Activated CD4-positive, alpha-beta memory T cell treated with anti-CD3 and anti-CD28 coated beads, Interleukin-2, amount 10 ng/mL, durations not matched to agents 7 days and 5 days (primary cell): ENCODE measurements at places on chromosomes 16 and 17.

DNA sequence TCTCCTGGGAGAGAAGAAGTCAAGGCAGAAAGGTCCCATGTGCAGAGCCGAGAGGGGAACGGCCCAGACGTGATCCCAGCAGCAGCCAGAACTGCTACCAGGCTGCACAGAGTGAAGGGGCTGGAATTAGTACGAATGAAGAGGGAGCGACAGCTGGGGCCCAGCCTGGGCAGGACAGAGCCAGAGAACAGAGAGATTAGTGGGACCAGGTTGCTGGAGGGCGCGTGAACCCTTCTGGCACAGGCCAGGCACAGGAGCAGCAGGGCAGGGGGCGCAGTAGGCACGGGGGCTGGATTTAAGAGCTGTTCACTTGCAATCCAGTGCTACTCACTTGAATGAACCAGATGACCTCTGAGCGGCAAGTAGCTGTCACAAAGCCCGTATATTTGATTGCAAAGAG lies 66.9 kb downstream of the PLXDC1 start:
- no peak for DNase-seq

- no peak for DNase-seq
Measured at GRCh38 chr17:50185631-50186471, 15.6 kb downstream of the COL1A1 start.

DNA sequence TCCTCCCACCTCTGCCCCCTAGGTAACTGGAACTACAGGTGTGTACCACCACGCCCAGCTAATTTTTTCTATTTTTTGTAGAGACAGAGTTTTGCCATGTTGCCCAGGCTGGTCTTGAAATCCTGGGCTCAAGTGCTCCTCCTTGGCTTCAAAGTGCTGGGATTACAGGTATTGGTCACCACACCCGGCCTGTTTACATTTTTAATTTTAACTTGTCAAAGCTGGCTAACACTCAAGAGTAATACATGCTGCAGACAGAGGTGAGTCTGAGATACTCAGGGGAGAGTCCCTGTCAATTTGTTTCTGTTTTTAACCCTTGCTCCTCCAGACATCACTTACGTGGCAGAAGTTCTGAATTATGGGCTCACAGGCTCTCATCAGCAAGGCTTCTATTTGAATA lies 50.7 kb upstream of the CLEC18B start:
- DNase-seq, result no peak

DNA sequence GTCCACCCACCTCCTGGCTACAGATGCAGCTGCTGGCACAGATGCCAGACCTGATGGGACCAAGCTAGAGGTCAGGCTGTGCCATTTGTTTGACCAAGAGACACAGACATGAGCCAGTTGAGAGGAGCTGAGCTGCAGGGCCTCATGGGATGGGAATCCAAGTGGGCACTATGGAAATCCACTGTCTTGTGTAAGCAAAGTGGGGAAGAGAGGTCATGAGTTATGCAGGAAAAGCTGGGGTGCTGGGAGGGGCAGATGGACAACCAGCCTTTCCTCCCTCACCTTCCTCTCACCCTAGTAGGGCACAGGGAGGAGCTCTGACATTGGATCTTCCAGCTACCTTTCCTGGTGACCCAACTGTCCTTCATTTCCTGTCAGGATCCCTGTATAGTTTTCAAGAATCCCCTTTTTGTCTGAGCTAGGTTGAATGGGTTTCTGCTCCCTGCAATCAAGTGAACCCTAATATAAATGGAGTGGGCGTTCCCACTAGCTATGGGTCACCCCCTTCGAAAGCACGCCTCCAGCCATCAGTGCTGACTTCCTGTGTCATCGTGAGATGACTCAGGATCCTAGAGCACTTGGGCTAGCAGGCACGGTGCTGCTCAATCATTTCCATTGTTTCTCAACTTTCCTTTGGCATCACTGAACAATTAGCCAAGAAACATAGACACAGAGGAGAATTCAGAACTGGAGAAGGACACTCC lies 13.6 kb downstream of the ATPAF2 start:
- peak; percentile 68 for DNase-seq

DNA sequence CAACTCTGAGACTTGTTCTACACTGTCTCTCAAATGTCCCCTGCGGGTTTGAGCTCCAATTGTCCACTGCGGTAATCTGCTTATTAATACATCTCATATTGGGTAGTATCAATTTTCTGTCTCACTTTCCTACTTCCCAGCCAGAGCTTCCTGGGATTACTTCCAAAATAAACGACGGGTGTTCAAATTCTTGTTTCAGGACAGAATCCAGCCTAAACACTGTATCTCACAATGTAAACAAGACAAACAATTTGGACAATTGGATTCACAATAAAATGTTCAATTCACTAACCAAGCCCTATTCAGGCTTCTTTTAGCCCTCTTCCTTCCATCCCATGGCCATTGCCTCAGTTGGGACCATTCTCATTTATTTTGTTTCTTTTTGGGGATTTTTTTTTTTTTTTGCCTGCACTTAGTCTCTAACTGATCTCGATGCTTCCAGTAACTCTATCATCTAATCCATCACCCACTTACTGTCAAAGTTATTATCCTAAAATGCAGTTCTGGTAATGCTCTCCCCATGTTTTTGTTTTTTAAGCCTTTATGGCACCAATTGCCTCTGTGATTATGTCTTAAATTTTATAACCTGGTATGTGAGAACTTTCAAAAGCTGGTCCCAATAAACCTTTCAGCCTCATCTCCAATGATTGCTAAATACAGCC lies 2.0 kb upstream of the VAT1L start:
- DNase-seq, result no peak

DNA sequence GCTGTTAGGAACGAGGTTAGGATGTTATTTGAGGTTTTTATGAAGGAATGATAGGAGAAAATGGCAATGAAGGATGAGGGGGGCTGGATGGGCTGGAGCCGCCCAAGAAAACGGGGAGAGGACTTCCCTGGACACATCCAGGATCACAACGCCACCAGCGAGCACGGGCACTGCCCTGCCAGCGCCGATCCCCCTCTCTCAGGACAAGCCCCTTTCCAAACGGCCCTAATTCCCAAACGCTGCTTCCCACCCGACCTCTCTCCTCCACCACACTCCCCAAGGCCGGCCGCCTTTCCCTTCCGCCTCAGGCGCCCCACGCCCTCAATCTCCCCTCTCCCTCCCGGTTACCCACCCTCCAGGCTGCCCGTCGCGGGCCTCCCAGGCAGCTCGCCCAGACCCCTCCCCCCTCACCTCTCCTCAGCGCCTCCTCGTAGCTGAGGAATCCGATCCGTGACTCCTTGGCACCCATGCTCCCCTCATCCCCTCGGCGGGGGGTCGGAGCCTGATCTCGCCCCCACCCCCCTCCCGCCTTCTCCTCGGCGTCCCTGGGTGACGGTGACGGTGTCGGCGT lies 377 bp downstream of the USP32 start:
- DNase-seq, result no peak

DNA sequence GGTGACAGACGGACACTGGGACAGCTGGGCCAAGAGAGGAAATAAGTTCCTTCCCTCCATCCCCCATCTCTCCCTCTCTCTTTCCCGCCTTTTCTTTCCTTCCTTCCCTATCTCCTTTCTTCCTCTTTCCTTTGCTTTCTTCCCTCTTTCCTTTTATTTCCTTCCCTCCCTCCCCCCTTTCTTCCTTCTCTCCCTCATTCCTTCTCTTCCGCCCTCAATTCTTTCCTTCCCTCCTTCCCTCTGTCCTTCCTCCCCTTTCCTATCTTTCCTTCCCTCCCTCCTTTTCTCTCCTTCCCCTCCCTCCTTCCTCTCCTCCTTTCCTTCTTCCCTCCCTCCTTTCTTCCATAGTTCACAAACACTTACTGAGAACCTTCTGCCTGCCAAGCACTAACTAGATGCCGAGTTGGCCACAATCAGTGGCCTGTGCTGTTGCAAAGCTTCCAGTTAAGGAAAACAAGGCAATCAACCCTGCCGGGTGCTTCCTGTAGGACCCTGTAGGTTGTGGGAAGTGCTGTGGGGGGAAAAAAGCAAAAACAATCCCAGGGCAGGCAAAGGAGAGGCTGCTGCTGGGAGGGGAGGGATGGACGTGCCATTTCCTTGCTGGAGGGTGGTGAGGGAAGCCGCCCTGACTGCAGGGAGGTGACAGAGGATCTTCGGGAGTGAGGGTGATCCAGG lies 31.7 kb downstream of the ABCC6 start:
- no peak for DNase-seq

DNA sequence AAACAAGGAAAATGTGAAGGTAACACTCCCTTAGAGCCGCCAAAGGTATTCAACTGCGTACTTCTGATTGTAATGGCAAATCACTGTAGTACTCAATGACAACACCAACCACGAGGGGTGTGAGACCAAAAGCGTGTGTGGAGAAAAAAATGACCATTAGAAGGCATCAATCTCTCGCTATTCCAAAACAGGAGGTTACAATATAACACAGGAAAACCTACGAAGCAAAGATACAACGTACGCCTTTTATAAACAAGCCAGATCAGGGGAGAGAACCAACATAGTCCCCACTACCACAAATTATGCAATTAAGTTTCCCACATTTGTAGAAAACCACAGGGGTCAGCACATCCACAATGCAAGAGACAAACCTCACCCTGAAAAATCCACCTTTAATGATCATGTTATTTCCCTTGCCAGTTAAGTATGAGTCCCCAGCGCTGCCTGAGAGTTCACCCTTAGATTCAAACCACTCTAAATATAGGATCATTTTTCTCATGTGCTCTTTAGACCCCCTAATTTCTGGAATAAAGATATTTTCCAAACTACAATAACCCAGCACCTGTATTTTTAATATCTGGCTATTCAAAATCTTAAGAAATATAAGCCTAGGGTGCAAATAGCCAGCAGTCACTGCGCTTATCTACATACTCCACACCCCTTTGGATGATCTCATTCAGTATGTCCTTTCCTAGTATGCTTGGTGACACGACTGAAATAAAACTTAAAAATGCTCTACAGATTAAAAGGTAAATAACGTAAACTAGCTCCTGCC lies 12.4 kb downstream of the TEX14 start:
- no peak for DNase-seq

DNA sequence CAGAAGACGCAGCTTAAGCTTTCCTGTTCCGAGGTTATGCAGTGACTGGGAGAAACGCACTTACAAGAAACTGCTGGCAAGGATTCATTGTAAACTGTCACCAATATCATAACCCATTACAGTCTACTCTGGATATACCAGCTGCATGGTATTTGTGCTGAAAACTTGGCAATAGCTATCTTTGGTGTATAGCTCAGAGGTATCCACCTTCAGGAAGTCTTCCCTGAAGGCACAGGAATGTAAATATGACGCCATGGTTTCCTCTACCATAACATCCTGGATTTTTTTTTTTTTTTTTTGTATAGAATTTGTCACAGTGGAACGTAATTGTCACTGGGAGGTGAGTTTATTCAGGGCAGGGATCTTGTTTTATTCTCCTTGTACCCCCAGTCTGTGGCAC lies 406.2 kb downstream of the GRIN2A start:
- no peak for DNase-seq

DNA sequence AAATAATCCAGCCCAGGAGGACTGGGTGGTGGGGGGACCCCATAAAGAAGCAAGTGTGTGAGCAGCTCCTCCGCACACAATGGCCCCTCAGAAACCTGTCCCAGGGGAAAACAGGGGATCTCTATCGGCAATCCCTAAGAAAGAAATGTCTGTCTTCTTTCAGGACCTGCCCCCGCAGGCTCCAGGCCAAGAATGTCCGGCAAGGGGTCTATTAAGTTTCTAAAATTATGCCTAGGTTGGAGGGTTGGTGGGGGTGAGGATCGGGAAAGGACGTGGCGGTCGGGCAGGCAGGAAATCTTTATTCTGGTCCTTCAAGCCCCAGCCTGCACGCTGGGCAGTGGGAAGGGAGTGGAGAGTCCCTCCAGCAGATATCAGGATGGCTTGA lies 23.4 kb upstream of the LITAF start:
- no peak for DNase-seq

DNA sequence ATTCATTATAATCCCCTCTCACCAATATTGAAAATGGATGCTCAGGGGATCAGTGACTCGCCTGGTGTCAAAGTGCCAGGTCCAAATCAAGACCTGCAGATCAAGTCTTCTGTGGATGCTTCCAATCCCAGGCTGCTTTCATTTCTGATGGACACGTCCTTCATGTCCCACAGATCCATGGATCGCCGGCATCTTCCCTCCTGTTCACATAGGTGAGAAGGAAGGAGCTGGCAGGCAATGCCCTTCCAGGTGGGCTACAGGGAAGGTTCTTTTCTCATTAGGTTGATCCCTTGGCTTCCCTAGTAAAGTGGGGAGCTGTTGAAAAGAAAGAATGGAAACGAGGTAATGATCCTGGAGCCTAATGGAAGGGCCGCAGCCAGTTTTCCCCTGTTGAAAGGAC lies 159.7 kb upstream of the RPH3AL start:
- no peak for DNase-seq

DNA sequence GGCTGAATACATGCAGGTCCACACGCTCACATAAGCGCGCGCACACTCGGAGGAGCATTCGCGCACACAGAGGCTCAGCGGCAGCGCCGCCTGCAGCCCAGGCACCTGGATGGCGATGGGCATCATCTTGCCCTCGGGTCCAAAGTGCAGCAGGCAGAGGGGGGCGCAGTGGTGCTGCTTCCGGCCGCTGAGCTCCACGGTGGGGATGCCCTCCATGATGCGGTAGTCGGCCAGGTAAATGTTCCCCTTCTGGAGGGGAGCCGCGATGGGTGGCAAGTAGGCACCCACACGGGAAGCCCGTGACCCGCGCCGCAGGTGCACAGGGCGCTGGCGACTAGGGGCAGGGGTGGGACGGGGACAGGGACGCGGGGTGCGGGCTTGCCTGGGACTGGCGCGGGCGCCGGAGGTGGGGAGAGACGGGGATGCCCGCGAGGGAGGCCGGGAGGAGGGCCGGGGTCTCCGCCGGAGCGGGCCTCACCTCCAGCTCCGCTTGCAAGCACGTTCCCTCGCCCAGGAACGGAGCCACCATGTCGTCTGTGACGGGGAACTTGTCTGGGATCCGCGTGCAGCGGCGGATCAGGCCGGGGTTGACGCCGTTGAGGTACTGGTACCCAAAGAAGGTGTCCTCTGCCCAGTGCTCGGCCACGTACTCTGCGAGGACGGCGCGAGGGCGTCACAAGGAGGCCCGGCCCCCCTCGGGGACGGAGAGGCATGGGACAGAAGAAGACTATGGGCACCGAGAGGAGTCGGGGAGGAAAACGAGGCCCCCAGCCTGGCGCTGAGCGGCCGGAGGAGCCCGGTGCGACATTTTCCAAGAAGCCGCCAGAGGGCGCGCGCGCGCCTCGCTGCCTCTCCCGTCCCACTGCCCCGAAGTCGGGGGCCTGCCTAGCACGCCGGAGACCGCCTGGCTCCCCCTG lies 8.0 kb downstream of the ALOX12B start:
- DNase-seq, result peak; percentile 80

- DNase-seq, result no peak
Measured at GRCh38 chr16:57062329-57062728, 30.1 kb upstream of the CPNE2 start.
